Vein endothelial cell (primary cell): ENCODE measurements at places on chromosomes 2 and 18. TPM values are rescaled to one million over a fixed set of nuclear protein-coding genes. Genes with fewer than 3 reads are reported as not detected.

Gene SAG
- total RNA-seq = not detected in 2 replicates

Gene SDC1
- total RNA-seq = 3.9 and 5.9 TPM in 2 replicates

Gene MCFD2
- total RNA-seq = 177 and 217 TPM in 2 replicates

Gene DBI
- total RNA-seq = 74.1 and 77.3 TPM in 2 replicates

Gene COPS9
- 89.4 and 116 TPM in 2 replicates for total RNA-seq

Gene GPR35
- 0.19 and 0.33 TPM in 2 replicates for total RNA-seq

Gene BOK
- total RNA-seq = 59.5 and 127 TPM in 2 replicates

Gene FEZ2
- 90.5 and 105 TPM in 2 replicates for total RNA-seq

Gene PMAIP1
- 10.8 and 14.0 TPM in 2 replicates for total RNA-seq

Gene UGT1A6
- not detected in 2 replicates for total RNA-seq
